ENCODE measurements at places on chromosomes 7 and 10.

GRCh38 chr10:28578454-28578853 is 45.5 kb downstream of the WAC start:
- DNase-seq, result no peak

- DNase-seq, result no peak
These were observed 904 bp downstream of the LBX1 start for GRCh38 chr10:101228153-101228965.

DNA sequence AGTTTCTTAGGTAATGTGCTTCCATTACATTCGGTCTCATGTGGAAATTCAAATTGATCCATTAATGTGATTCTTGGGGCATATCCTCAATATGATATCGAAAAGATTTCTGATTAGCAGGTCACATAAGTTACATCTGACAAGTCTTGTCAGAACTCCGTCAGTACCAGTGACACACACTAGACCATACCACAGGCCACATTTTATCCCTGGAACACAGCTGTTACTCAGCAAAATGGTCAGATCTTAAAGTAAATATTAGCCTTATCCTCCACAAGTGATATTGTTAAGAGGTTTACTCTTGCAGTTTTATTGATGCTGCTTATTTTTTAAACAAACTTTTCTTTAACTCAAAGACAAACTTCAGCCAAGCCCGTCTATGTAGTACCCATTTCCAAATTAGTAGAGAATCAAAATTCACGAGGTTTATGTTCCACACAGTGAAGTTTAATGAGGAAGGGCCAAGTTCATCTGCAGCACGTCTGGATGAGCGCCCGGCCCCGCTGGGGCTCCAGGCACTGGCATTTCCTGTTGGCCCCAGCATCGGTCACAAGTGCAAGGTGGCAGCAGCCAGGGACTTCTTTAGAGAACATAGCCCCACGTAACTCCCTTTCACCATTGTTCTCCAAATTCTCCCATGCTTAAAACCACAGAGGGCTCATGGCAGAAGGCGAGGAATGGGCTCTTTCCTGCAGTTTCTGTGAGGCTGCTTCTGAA is 132.2 kb downstream of the VIPR2 start:
- peak; percentile 74 for DNase-seq

DNA sequence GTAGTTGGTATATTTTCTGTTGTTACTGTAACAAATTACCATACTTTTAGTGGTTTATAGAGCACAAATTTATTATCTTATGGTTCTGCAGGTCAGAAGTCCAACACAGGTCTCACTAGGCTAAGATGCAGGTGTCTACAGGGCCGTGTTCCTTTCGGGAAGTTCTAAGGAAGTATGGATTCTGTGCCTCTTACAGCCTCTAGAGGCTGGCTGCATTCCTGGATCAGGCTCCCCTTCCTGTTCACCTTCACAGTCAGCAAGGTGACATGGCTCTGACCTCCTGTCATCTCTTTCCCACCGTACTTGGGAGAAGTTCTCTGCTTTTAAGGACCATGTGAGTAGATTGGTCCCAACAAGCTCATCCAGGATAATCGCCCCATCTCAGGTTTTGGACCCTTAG is 37.3 kb downstream of the BMPR1A start:
- no peak for DNase-seq

DNA sequence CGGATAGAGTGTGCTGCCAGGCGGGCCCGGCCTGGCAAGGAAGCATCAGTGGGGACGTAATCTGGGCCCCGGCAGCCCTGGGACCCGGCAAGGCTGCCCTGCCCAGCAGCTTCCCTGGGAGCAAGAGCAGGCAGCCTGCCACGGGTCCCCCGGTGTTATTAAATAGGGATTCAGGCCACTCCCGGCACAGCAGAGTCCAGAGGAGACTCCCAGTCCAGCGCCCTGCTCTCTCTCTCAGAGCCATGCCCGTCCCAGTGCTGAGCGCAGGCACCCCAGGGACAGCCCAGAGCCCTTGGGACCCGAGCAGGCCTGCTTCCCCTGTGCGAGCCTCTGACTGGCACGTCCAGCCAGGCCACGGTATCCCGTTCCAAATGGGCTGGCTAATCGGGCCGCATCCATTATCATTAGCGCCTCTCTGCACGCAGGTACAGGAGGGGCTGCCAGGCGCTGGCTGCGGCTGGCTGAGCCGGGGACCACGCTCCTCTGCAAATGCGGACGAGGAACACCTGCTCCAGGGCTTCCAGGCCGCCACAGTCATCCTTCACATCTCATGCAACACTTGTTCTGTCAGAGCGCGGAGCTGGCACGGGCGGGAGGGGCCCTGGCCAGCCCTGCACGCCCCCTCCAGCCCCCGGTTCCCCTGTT is 344.2 kb upstream of the MKI67 start:
- DNase-seq, result no peak

DNA sequence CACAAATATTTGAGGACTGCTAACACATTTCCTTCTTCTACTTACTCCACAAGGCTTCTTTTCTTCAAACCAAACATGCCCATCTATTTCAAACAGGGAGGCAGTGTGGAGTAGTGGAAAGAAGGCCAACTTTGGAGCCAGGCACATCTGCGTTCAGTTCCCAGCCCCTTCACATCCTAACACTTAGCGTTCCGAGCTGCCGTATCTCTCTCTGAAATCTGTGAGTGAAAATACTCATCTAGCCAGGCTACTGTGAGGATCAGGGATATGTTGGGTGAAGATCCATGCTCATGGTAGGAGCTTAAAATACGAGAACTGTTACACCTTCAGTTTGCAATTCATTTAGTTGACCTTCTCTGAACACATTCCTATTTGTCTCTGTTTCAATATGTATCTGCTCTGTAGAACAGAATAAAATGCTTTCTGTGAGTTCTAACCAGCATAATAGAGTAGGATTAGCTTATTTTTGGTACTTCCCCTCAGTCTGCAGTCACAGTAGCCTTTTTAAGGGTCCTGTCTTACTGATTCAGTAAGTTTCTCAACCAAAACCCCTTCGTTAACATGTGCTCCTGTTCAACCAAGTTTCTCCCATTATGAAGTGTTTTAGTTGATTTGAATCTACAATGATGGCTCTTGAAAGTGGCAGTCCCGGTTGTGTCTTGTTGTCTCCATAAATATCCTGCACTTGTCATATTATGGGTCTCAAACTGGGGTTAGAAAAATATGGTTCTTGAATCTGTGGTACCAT is 3.3 kb upstream of the MEST start:
- DNase-seq, result peak; percentile 47

DNA sequence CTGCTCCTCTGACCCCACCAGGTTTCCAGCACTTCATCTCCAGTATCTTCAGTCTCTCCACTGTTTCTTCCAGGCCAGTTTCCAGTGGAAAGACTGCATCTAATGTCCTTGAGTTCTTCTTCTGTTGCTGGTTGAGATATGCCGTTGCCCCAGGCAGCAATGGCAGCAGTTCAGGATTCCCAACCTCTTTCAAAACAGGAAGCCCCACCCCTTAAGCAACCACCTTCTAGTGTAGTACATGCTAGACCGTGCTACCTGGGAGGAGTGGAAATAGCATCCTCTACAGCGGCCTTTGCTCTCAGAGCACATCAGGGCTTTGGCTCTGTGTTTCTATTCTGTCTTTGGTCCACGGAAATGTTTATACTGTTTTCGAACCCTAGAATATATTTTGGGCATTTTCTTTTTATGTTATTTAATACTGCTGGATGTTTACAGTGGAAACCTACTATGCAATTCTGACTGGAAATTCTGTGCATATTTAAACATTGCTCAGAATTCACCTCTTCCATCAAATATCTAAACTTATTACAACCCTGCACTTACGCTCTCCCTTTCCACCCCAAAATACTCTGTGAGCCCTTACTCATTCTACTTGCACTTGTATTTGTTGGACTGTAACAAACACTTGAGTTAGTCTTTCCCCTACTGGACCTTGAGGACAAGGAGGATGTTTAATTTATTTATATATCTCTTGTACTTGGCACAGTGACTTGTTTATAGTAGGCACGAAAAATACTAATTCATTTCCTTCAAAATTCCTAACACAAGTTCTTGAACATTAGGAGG is 8.5 kb upstream of the BPGM start:
- DNase-seq, result no peak

DNA sequence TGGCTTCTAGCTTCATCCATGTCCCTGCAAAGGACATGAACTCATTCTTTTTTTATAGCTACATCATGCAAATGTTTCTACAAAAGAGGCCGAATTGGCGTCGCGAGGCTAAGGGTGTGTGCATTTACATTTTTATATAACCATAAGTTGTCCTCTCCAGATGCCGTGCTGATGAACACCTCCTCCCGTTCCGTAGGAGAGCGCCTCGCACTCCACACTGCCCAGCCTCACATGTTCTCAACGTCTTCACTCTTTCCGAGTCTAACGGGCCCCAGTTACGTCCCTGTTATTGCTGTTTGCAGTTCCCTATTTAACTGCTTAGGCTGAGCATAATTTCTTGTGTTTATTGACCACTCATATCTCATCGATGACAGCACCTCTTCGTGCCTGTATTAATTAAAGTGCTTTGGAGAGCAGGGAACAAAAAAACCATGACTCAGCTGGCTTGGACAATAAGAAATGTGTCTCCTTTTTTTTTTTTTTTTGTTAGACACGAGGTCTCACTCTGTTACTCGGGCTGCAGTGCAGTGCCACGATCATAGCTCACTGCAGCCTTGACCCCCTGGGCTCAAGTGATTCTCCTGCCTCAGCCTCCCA is 113.5 kb upstream of the SDK1 start:
- DNase-seq, result no peak

GRCh38 chr7:26930845-26931244 is 66.5 kb upstream of the SKAP2 start:
- DNase-seq, result no peak

DNA sequence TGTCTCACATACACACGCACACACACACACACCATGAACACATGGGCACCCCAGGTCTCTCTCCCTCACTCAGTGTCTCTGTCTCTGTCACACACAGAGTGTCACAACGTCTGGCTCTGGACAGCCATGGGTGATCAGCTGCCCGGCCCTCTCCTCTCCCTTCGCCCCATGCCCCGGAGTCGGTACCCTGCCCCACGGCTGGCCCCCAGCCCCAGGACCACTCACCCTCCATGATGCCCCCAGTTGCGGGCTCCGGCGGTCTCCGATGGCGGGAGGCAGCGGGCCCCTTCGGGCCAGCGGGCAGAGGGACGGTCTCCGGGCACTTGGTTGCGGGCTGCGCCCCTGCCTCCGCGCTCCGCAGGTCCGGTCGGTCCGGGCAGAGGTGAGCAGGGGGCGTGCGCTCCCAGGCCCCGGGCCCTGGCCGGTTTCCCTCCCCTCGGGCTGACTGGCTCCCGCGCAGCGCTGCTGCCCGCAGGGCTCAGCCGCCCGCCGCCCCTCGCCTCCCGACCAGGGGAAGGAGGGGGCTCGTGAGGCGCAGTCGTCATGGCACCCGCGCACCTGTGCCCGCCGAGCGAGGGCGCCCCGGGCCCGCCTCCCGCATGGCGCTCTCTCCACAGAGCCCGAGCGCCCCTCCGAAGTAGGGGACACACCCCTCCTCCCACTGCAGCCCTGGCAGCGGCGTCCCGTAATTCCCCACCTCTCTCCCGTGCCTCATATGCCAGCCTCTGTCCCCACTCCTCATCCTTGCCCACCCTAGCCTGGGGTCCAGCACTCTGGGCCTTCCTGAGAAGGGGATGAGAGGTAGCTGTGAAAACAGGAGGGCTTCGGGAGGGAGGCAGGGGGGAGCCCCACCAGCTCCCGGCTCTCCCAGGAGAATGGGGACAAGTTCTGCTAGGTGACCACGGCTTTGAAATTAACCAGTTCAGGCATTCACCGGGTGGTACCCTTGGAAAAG is at the start of gene NPFFR1:
Gene NPFFR1 (minus strand): TSS at position 560 of the 955 bp plus-strand sequence. CDS start 328 bp downstream, at position 232.
- DNase-seq, result peak; percentile 17

DNA sequence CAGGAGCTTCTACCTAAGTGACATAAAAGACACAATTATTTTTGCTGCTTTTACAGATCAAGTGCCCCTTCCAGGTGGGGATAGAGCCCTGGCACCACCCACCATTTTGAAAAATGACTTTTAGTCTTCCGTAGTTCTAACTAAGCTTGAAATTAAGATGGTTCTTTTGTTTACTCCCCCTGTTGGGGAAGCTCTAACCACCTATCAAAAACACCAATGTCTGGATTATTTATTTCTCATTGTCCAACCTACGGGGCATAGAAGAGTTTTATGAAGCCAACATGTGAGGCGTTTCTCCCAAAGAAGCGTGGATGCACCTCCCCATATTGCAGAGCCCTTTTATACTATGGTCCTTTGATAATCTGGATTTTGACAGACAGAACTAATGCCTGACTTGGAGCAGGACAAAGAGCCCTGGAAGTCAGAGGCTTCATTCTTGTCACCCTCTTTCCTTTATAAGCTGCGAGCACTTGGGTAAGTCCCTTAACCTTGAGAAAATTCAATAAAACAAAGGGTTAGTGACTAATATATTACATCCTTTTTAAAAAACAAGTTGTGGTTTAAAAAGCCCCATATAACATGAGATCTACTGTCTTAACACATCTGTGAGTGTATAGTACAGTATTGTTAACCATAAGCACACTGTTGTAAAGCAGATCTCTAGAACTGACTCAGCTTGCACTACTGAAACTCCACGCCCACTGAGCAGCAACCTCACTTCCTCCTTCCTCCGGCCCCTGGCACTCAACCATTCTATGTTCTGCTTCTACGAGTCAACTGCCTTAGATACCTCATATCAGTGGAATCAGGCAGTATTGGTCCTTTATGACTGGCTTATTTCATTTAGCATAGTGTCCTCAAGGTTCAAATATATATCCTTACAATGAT is 67.5 kb downstream of the ATXN7L1 start:
- peak; percentile 37 for DNase-seq

GRCh38 chr7:16785846-16786245 is 19.0 kb downstream of the AGR2 start:
- no peak for DNase-seq

GRCh38 chr10:24153031-24153430 is 55.9 kb upstream of the KIAA1217 start:
- DNase-seq, result no peak

- DNase-seq, result no peak
These were observed 563.3 kb downstream of the GATA3 start for GRCh38 chr10:8617792-8618191.

DNA sequence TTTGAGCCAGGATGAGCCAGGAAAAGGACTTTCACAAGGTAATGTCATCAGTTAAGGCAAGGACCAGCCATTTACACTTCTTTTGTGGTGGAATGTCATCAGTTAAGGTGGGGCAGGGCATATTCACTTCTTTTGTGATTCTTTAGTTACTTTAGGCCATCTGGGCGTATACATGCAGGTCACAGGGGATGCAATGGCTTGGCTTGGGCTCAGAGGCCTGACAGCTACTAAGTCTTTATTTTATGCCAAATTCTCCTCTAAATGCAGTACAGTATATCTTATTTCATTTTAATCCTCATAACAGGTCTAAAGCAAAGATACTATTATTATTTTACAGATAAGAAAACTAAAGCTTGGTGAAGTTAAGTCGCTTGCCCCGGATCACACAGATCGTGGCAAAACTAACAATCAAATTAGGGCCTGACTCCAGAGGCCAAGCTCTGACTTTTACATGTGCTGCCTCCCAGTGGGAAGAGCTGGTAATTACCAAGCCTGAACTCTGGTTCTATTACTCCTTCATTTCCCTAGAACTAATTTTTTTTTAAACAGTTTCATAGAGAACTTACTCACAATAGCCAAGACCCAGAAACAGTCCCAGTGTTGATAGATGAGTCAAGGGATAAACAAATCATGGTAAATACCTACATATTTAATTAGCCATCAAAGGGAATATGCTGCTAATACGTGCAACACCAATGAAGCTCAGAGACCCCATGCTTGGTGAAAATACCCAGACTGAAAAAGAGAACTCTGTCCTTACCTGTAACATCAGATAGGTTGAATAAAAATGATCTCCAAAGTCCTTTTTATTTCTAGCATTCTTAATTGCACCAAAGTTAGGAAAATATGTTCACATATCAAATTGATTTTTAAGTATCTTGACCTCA is 35.4 kb downstream of the C7orf25 start:
- DNase-seq, result peak; percentile 66

- DNase-seq, result no peak
These were observed 150.4 kb upstream of the SMIM30 start for GRCh38 chr7:113268757-113269156.

- DNase-seq, result peak; percentile 73
These were observed 8.5 kb downstream of the RASSF4 start for GRCh38 chr10:44968091-44968490.

Data from Ammon's horn (tissue), 1 donor.